ENCODE measurements at places on chromosomes 16 and 17.

GRCh38 chr17:73091410-73091769, 1.1 kb downstream of the SLC39A11 start:
- no peak for DNase-seq

DNA sequence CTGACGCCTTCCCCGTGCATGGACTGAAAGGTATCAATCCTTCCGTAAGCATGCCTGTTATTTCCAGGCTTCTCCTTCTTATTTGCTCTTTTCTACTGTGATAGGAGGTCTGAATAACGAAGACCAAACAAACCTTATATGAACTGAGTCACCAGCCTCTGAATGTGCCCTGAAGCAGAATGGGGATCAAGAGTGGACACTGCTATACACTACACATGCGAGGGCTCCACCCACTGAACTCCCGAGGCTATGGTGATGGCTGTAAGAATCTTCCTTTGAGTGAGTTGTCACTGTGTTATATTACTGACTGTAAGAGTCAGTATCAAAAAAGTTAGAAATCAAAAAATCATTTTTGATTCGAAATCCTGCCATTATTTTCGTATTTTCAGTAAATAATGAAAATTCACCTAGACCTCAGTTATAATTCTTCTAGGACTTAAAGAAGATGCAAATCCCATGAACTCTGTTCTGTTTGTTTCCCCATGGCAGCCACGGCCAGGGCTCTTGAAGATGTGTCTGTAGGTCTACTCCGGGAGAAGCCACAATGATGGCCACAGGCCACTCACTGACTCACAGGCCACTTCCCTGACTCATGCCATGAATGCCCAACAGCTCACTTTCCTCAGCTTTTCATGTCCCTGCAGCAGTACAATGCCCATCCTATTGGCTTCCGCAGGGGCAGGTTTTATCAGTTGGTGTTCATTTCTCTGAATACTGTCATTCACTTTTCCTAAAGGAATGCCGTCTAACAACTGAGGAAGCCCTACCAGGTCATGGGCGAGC, 54.7 kb downstream of the ZZEF1 start:
- no peak for DNase-seq

DNA sequence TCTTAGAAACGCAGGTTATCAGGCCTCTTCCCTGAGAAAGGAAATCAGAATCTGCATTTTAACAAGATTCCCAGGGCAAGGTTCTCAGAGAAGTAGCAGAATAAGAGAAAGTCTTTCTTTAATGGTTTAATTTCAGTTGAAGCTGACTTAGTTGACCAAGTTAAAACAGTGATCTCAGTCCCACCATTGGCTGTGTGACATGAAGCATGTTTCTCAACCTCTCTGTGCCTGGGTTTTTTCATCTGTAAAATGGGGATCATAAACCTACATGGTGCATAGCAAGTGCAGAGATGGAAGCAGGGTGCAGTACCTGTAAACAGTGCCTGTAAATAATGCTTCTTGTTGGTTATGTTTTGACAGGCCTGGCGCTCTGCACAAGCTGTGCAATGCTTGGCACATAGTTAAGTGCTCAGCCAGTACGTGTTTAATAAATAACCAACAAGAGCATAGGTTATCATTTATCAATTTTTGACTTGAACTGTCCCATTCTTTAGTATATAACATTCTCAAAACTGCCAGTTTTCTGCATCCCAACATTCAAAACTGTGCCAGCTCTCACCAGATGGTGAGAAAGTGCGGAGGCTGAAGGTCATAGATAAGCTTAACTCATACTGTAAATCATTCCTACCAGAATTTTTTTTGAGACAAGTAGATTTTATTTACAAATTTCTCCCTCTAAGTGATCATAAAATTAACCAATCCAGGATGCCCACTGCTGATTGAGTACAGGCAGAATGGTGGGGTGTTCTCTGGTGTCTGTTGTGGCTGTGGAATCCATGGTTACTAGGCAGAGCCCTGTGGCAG, 6.9 kb downstream of the C17orf67 start:
- DNase-seq: no peak

GRCh38 chr17:80664217-80664790, 119.7 kb downstream of the RPTOR start:
- DNase-seq: no peak

- no peak for DNase-seq
Measured at GRCh38 chr17:811051-811784, 29.1 kb downstream of the MRM3 start.

DNA sequence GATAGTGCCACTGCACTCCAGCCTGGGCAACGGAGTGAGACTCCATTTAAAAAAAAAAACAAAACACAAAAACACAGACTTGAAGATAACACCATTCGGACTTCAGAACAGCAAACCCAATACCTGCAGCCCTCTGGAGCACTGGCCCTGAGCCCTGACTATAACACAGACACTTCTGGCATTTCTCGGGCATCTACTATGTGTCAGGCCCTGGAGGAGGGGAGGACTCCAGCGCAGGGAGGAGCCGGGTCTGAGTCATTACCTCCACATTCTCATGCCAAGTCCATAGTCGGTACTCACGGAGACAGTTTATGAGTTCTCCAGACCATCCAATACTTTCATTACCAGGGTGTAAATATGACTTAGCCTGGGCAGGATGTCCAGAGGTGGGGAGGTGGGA, 48.8 kb downstream of the PITPNM3 start:
- no peak for DNase-seq

DNA sequence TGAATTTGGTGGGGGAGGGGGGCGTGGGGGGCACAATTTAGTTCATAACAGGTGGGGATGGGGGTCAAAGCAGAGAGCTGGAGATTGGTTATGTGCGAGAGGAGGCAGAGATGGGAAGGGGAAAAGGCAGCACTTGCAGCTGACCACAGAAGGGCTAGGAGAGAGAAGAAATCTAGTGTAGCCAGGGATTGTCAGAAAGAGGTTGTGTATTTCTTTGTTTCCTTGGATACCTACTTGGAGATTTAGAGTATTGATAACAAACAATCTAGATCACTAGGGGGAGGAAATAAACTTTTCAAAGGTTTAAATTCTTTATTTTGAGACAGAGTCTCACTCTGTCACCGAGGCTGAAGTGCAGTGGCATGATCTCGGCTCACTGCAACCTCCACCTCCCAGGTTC, 47.1 kb upstream of the YPEL2 start:
- peak; percentile 26 for DNase-seq

DNA sequence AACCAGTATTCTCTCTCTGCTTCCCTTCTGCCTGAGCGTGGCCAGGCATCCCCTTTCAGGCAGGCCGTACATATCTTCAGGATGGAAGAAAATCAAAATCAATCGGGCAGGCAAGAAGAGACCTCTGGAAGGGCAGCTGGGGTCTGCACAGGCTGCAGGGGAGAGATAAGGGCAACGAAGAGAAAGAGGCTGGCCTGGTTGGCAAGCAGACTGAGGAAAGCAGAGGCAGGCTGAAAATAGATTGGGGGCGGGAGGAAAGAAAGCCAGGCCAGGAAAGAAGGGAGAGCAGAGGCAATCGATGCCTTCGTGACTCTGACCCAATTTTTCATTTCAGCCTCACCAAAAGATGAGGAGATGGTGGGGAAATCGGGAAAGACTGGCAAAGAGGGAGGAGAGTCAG, 18.1 kb downstream of the PIPOX start:
- DNase-seq: no peak

DNA sequence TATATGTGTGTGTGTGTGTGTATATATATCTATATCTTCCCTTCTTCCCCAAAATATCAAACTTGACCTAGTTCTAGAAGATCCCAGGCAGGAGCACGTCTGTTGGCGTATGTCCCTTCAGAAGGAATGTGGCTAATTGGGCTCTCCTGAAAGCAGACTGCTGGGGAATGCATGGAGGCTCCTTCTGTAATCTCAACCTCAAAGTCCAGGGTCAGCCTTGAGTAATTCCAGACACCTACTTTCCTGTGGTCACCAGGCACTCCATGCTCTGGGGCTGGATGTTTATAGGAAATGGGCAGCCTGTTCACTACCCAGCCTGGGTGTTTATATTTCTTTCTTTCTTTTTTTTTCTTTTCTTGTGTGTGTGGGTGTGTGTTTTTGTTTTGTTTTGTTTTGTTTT, 13.4 kb downstream of the BCO1 start:
- no peak for DNase-seq

- DNase-seq: no peak
Measured at GRCh38 chr17:1985686-1986085, 39.4 kb downstream of the RTN4RL1 start.

DNA sequence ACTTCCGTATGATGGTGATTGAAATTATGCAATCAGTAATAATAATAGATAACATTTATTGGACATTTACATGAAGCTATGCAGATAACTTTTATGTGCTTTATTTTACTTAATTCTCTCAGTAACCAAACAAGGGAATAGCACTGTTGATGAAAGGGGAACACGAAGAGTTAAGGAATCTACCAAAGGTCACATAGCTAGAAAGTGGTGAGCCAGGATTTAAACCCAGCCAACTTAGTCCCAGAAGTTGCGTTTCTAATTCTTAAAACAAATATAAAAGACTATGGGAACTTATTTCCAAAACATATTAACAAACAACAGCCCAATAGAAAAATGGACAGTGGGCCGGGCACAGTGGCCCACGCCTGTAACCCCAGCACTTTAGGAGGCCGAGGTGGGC, 9.7 kb downstream of the SPNS3 start:
- DNase-seq: no peak

GRCh38 chr17:59643159-59644140, 23.8 kb downstream of the CLTC start:
- no peak for DNase-seq

DNA sequence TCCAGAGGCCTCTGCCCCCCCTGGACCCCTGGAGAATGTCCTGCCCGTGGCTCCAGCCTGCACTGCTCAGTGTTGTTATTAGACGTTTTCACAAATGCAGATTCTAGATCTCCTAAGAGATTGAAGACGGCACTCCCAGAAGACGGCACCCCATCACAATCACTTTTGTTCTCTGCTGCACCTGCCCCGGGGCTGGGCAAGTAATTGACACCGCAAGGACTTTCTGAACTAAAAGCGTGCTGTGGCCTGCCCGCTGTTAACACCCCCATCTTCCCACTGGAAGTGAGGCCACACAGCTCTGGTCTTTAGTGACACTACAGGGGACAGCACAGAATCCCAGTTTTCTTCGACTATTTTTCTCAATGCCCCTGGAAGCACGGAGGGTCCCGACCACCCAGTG, 256.9 kb downstream of the ENGASE start:
- no peak for DNase-seq

GRCh38 chr17:59000022-59000421, 106.7 kb downstream of the TRIM37 start:
- DNase-seq: no peak
